Stromal cell of bone marrow (primary cell): ENCODE measurements at places on chromosomes 7 and 10.

GRCh38 chr10:89029181-89029580 lies 38.6 kb downstream of the FAS start:
- DNase-seq: no peak

DNA sequence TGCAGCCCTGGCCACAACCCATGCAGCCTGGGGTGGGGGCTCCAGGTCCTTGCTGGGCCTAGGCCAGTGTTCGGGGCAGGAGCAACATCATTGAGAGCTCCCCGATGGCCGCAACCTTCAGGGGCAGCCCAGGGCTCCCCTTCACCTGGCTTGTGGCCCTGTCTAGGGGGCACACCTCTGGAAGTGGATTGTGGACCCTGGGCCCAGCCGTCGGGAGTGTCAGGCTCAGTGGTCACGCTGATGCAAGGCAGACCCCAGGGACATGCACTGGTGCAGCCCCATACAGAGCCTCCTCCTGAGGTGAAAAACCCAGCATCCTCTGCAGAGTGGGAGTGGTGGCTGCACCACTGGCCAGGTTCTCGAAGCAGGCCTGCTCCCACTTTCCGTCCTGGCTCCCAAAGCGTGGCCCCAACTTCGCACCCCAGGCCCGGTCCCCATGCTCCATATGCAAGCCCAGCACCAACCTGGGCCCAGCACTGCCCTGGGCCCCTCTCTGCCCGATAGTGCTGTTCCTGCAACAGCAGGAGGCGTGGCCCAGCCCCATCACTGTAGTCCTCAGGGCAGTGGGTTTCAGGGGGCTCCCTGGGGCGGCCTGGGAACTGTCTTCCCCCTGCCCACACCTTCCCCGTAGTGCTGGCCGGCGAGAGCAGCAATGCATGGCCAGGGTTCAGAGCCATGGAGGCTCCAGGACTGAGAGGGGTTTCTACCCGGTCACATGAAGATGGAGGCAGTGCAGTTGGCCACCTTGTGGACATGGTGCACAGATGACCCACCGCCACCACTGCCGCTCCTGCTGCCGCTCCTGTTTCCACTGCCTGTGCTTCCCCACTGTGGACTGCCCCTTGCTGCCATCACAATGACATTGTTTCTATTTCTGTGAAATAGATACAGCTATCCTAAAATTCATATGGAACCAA lies 303.9 kb upstream of the NRG3 start:
- no peak for DNase-seq

- DNase-seq: no peak
These were observed 76.6 kb upstream of the ABI1 start for GRCh38 chr10:26937371-26937770.

DNA sequence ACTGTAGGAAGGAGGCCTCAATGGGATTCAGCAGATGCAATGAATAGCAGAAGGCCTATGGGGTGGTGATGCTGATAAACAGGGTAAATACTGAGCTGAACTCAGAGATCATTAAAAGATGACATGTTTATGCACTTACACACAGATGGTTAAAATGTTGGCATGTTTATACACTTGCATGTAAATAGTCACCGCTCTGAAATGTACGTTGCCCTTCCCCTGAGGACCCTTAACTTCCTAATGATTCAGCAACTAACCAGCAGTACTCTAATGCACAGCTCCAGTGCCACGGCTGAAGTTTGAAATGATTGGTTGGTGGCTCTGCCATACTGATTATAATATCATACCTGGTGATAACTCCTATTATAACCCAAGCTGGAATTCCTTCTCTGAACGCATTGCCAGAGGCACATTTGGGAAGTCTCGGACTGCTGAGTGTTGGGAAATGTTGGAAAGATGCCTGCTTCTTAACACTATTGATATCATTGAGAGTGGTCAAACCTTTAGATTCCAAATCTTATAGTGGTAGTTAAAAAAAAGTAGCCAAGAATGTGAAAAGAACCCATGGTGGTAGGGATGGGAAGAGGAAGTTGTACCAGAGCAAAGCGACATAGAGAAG lies 3.7 kb upstream of the CAV1 start:
- DNase-seq: no peak

GRCh38 chr7:11203683-11204082 lies 230.0 kb downstream of the PHF14 start:
- DNase-seq: no peak

DNA sequence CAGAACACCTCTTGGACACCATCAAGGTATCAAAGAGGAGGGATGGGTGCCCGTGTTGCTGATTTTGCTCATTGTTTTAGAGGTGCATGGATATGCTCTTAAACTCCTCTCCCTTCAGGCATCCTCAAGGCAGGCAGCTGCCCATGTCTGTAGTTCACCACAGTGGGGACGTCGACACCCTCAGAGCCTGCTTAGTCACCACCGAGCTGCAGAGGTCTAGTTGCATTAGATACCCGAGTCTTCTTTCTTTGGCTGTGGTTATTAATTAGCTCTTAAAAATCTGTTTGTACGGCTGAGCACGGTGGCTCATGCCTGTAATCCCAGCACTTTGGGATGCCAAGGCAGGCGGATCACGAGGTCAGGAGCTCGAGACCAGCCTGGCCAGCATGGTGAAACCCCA lies 24.7 kb upstream of the TSPAN13 start:
- DNase-seq: no peak

- peak; percentile 72 for DNase-seq
These were observed 96.5 kb downstream of the NRP1 start for GRCh38 chr10:33237736-33238624.

DNA sequence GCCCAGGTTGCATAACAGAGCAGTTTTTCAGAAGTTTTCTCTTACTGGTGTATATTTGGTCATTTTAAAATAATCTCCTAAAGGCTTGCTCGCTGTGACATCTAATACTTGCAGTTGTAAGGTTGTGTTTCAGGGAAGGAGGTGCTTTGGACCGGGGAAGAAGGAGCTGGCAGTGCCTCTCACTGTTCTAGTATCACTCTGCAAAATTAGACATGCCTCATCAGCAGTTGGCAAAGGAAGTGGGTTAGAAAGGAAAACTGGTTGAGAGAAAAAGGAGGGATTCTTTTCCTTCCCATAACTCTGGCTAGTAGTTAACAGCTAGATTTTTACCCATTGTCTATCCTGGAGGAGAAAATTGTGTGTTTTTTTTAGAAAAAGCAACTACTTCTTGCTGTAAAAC lies 34.8 kb downstream of the CUL1 start:
- no peak for DNase-seq

- no peak for DNase-seq
These were observed at the start of gene ITGA8 for GRCh38 chr10:15719899-15720634. ITGA8 (minus strand) TSS chr10:15719922; CDS start chr10:15719771, 151 bp downstream.

DNA sequence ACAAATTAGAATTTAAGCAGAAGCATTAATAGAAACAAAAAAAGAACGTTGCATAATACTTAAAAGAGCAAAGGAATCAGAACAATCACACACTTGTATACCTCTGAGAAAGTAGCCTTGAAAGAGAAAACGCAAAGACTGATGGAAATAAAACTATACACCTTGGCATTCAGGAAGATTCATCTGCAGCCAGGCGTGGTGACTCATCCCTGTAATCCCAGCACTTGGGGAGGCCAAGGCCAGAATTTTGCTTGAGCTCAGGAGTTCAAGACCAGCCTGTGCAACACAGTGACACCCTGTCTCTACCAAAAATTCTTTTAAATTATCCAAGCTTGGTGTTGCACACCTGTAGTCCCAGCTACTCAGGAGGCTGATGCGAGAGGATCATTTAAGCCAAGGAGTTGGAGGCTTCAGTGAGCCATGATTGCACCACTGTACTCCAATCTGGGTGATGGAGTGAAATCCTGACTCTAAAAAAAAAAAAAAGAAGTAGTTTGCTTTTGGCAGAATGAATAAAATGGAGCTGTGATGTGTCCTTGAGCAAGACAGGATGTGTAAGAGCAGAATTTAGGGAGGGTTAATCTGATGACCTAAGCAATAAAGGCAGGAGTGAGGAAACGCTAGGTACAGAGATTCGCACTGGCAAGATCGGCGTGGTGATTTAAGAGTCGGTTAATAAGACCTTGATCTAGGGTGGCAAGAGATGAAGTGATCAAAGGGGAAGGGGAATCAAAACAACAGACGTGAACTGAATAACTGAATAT lies 75.8 kb upstream of the NRP1 start:
- DNase-seq: no peak

DNA sequence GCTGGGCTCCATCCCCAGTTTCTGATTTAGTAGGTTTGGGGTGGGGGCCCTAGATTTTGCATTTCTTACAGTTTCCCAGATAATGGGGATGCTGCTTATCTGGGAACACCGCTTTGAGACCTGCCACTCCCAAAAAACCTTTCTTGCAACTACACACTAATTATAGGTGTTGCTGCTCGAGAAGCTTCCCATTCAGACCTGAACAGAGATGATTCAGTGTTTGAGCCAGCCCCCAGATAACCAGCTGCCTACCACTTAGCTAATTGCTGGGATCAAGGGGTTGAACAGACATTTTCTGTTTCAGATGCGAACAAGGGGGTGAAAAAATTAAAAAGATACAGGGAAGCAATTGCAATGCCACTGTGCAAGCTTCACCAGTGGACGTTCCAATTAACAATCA lies 448.5 kb downstream of the KCNMA1 start:
- DNase-seq: no peak

DNA sequence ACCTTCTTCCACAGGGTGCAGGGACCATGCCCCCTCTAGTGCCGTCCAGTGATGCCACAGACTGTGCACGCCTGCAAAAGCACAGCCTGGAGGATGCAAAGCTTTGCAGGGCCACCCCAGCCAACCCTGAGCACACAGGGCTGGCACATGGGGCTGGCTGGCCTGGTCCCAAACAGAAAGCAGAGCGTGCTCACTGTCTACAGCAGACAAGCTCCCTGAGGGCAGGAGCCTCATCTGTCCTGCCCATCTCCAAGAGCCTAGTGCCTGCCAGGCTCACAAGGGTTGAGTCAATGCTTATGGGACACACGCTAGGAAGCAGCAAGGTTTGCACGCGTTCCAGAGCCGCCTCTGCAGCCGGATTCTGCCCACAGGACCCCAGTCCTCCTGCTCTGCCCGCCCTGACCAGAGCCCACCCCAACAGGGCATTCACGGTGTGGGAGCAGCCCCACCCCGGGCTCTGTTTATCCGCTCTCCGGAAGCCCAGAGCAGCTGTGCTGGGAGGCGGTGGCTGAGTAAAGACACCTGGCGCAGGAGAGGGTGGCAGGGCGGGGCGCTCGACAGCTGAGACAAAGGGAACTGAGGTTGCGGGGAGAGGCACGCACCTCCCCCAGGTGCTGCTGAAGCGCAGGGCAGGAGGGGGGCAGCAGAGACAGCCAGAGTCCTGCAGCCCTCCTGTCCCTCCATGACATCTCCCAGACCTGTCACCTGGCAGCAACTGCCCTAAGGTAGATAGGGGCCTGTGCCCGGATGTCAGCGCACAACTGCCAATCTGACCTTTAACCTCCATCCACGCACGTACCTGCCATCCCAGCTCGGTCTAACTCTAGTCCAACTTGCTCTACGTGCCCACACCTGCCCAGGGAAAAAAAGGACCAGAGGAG lies 4.3 kb downstream of the KCNH2 start:
- no peak for DNase-seq

DNA sequence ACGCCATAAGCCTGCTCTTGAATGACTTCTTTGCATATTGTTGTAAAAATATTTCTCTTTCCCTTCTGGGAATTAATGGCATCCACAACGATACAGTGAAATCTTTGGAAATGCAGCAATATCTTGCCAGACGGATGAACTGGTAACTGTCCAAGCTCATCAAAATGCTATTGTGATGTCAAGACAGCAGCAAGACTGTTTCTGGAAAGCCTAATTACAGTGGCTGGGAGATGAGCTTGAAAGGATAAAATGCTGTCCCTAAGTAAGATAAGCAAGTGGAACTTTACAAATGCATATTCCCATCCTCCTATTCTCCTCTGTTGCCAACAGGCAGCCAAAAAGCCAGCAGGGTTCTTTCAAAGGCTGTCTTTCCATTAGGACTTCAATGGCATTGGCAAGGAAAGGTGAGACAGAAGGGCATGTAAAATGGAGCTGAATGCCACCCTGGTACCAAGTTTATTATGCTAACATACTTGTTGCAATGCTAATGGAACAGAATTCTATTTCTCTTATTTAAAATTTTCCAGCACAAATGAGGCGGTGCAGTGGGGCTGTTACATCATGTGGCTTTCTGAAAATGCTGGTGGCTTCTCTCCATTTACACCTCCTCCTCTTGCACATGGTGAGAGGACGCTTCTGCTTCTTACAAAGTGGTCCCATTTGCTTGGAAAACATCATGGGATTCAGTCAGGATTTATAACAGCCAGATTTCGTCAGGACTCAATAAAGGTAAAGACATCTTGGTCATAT lies 178.3 kb upstream of the PTER start:
- no peak for DNase-seq
